ENCODE measurements at places on chromosomes 7 and 10. TPM values are rescaled to one million over a fixed set of nuclear protein-coding genes. Genes with fewer than 3 reads are reported as not detected.

The ASB10 gene
- not detected for total RNA-seq

- peak; percentile 1 for DNase-seq
Measured at GRCh38 chr7:71846160-71846559, 566.0 kb downstream of the CALN1 start.

The MRLN gene
- not detected for total RNA-seq

The FAM171A1 gene
- total RNA-seq: 23.5 TPM

- no peak for DNase-seq
Measured at GRCh38 chr10:28463676-28464395, 69.1 kb upstream of the WAC start.

GRCh38 chr7:46319841-46320240, 398.8 kb upstream of the IGFBP3 start:
- DNase-seq: no peak

DNA sequence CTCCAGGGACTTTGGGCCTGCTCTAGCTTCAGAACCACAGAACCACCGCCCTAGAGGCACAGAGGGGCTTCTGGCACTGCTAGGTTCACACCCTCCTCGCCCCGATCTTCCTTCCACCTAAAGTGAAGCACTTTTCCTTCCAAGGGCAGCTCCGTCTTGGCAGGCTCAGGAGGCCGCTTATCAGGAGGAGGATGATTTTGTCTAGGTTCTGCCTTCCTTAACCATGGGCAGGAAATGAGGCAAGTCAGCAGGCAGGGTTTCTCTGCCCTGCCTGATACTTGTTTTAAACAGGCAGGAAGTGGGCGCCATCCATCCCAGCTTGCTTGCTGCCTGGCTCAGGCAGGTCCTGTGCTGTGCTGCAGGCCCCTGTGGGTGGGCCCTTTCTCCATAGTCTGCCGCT, 8.3 kb upstream of the ATP6V0E2 start:
- no peak for DNase-seq

DNA sequence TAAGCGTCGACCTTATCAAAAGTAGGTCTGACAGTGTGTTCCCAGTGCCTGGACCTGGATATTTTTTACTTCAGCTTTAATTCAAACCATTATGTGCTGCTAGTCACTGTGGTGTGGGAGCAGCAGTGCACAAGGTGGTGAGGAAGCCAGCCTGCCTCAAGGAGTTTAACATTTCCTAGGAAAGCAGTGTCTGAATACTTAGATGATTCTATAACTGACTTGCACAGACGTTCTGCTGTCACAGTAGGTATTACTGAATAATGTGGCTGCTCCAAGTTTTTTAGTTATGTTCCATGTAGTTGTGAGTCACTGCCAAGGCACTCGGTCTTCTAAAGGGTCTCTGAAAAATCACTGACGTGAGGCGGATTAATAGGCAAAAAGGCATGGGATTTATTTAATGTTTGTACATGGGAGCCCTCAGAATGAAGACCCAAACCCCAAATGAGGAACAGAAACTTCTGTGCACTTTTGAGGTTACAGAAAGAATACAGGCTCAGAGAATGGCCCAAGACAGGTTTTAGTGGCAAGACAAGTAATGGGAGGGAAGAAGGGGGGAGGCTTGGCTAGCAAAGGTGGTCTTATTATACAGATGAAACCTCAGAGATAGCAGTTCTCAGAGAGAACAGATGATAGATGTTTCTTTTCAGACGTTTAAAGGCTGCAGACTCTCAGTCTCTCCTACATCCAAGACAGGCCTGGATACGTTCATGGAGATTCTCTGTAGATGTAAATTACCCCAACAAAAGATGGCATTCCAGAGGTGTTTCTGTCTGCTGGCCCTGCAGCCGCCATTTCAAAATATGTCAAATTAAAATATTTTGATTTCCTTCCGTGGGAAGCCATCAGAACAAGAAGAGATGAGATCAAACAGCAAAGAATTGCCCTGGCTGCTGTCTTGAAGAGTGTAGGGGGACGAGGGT, 209.3 kb downstream of the SDK1 start:
- DNase-seq: no peak

DNA sequence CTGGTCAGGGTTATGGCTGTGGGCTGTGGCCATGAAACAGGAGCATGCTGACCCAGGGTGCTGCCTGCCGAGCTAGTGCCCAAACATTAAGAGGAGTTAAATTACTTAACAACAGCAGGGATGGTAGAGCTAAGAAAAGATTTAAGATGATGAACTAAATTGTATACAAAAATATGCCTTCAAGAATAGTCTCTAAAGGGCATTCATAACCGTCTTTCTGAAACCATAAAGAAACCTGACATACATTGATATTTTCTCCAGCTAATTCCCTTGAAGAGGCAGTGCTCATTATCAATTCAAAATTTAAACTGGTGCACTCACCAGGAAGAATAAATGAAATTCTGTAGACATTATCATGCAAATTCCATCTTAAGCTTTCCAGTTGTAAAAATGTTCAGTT, 265.8 kb upstream of the TAC1 start:
- DNase-seq: no peak

The PLXDC2 gene
- total RNA-seq: 2.3 TPM

The EVX1 gene
- total RNA-seq: not detected

GRCh38 chr7:64890761-64891362, 12.2 kb upstream of the ZNF273 start:
- peak; percentile 38 for DNase-seq

The HOXA5 gene
- total RNA-seq: 0.25 TPM

The ALOX5 gene
- not detected for total RNA-seq

The SYNPO2L gene
- 0.11 TPM for total RNA-seq

GRCh38 chr7:51313738-51314425, 2.7 kb downstream of the COBL start:
- DNase-seq: no peak

GRCh38 chr10:79234391-79235315, 112.6 kb upstream of the PPIF start:
- peak; percentile 49 for DNase-seq

- no peak for DNase-seq
Measured at GRCh38 chr7:146002431-146003078, 114.0 kb upstream of the CNTNAP2 start.

All from GM23248 (cell line).